Right lobe of liver (tissue), 6 donors: ENCODE measurements at places on chromosomes 6 and 20.

- no peak for DNase-seq
These were observed 421.8 kb upstream of the SLC35B3 start for GRCh38 chr6:8857160-8857559.

DNA sequence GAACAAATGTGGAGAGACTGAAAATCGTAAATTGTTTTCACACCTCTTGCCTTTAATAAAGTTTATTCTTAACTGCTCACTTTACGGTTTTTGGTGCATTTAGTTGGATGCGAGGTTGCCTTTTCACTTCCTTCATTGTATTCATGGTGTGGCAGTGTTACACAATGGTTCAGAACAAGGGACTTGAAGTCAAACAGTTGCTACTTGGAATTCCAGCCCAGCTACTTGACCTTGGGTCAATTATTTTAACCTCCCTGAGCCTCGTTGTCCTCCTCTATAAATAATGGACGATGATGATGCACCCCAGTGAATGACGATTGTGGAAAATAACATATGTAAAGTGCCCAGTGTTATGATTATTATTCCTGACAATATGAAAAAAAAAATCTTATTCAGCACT lies 72.3 kb downstream of the CARMIL1 start:
- no peak for DNase-seq

GRCh38 chr6:44869321-44869897 lies 458.7 kb upstream of the RUNX2 start:
- no peak for DNase-seq

GRCh38 chr20:20455926-20456325 lies 88.0 kb downstream of the INSM1 start:
- no peak for DNase-seq

DNA sequence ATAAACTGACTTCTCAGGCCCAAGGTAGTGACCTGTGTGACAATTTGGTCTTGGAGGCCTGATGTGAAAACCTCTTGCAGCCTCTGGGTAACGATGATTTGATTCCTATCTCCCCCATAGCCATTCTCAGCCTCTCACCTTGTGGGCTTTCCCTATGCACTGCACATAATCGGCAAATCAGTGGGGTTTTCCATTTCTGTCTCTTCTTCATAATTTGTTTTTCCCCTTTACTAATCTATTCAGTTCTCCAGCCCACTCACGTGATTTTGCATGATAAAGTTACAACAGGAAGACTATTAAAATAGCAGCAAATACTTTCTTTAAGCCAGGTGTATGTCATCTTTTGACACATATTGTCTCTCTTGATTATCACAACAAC lies 893.7 kb downstream of the TFAP2A start:
- DNase-seq: no peak

DNA sequence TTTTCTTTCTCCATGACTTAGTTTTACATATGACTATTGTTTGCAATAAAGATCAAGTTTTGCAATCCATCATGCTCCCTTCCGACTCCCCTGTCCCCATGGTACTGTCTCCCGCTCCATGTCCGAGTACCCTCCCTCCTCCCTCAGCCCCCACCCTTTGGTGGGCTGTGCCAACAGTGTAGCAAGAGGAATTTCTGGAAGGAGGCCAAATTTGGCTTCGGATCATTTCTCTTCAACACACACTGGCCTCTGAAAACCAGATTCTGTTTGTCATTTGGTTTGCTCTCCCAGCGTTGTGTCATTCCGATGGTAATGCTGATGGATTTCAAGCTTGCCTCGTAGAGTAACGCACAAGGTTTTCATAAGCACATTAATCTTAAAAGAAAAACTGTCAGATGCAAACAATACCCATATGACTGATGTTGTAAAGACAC lies 22.9 kb upstream of the PAX1 start:
- DNase-seq: no peak

GRCh38 chr6:11804701-11805100 lies 26.1 kb upstream of the ADTRP start:
- no peak for DNase-seq

GRCh38 chr6:158703111-158703836 lies 53.4 kb downstream of the SYTL3 start:
- DNase-seq: no peak

GRCh38 chr6:127069659-127070279 lies 48.7 kb upstream of the RSPO3 start:
- DNase-seq: no peak

DNA sequence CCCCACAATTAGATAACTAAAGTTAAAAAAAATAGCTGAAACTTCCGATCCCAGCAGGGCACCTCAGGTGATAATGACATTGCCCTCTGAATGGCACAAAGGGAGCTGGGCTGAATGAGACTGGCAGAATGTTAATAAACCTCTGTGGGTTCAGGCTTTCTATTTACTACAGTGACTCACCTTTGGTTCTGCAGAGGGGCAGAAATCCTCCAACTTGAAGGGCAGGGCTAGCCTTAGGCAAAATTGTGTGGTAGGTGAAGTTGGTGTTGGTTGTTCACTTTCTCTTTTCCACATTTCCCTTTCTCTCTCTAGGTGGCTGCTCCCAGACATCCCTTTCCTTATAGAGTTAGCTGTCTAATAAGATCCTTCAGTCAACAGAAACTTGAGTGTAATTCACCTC lies 625.2 kb downstream of the EPM2A start:
- no peak for DNase-seq

DNA sequence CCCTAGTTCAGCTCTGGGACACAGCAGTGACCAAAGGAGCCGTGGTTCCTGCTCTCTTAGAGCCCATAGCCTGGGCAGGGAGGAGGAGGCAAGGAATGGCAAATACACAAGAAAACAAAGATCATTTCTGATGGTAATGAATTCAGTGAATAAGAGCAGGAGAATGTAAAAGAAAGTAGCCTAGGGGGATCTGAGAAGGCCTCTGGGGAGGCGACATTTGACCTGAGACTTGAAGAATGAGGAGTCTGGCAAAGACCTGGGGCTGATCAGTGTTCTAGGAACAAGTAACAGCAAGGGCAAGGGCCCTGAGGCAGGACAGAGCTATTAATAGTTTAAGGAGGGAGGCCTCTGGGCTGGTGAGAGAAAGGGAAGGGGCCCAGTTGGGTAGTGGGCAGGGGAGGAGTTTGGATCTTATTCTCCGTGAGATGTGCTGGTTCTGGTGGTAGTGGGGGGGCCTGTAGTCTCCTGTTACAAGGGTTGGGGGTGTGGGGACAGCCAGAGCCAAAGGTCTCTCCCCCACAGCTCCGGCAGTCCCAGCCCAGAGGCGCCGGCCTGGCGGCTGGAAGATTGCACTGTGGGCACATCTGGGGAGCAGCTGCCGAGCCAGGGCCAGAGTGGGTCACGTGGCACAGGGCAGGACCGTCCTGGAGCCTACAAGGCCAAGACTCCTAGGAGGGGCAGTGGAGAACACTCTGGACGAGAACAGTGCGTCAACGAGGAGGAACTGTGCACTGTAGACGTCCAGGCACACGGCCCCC lies 9.3 kb upstream of the ID1 start:
- peak; percentile 81 for DNase-seq

DNA sequence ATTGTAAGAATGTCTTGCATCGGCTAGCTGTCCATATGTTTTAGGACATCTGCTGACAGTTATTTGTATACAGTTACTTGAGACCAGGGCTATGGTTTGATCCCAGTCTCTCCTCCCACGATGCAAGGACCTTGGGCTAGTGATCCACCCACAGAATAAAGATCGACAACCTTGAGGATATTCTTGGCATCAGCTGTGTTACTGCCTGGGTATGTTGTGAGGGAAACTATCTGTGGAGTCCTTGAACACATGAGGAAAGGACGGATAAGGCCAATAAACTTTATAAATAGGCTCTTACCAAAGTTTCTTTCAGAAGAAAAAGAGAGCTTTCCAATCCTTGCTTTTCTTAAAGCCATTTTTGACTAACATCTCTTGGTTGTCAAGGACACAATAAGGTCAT lies 70.8 kb upstream of the HEY2 start:
- no peak for DNase-seq

- DNase-seq: peak; percentile 37
These were observed 81.4 kb downstream of the DLL1 start for GRCh38 chr6:170209354-170210025.

DNA sequence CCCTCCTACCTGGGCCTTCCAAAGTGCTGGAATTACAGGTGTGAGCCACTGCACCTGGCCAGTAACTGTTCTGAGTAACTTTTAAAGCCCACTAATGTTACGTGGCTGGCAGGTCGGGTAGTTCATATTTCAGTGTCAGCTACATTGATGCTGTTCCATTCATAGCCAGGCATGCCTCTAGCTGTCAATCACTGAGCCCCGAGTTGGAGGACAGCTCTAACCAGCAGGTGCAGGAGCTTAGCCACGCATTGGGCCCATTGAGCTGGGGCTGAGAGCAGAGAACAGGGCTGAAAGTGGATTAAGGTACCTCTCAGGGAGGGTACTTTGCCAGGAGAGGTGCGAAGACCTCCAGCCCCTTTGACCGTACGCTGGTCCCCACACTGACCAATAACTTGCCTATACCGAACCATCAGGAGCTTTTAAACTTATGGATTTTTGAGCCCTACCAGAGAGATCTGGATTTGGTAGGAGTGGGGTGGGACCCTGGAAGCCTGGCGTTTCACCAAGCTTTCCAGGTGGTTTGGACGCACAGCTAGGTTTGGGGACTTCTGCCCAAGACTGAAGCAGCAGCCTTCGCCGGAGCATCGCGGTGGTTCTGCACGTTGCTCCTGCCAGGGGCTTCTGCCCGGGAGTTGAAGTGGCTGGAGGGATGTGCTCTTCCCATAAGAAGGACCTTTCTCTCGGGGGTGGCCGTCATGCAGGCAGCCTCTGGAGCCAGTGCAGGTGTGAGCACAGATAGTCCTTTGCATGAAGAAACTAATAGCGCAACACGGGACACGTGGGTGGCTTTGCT lies 82.6 kb downstream of the SERAC1 start:
- no peak for DNase-seq

- DNase-seq: no peak
These were observed 1.1 kb downstream of the TULP1 start for GRCh38 chr6:35511562-35511941.

GRCh38 chr6:83511901-83512681 lies at the start of gene PRSS35:
TSS of gene PRSS35 (plus strand) at chr6:83512534. CDS start at chr6:83523442, 10,908 bp downstream.
- peak; percentile 48 for DNase-seq
